ENCODE measurements at places on chromosomes 12 and 14.

DNA sequence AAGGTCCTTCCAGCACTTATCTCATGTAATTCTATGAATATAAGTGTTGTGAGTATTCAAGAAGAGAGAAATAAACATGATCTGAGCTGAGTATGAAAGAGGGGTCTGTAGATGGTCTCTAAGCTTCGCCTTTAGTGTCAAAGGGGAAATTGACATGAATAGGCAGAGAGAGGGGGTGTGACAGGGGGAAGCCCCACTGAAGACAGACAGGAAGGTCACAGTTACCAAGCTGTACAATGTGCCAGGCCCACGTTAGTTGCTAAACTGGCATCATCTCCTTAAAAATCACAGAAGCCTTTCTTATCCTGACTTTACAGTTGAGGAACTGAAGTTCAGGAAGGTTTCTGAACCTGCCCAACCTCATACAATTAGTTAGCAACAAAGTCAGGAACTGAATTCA lies 7.6 kb downstream of the ARHGEF40 start:
- no peak for DNase-seq

- DNase-seq, result no peak
Measured at GRCh38 chr12:75048767-75049166, 160.9 kb downstream of the KCNC2 start.

DNA sequence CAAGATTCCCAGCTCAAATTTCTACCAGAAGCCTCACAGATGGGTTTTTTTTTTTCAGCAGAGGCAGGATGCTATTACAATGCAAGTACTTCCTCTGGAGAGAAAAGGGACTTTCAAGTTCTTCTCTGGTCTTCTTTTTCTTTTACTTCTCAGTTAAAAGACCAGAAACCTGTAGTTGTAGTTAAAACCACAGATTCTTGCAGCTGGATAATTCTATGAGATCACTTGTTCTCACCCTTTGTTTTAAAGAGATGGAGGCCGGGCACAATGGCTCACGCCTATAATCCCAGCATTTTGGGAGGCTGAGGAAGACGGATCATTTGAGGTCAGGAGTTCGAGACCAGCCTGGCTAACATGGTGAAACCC lies 47.6 kb upstream of the OVCH1 start:
- DNase-seq, result no peak

- no peak for DNase-seq
Measured at GRCh38 chr12:57431654-57432188, 878 bp upstream of the R3HDM2 start.

- DNase-seq, result no peak
Measured at GRCh38 chr12:114003286-114003685, 37.2 kb upstream of the RBM19 start.

GRCh38 chr12:49364989-49365388 lies 2.3 kb upstream of the SPATS2 start:
- peak; percentile 26 for DNase-seq

- DNase-seq, result no peak
Measured at GRCh38 chr14:92792885-92793284, 1.2 kb upstream of the GOLGA5 start.

DNA sequence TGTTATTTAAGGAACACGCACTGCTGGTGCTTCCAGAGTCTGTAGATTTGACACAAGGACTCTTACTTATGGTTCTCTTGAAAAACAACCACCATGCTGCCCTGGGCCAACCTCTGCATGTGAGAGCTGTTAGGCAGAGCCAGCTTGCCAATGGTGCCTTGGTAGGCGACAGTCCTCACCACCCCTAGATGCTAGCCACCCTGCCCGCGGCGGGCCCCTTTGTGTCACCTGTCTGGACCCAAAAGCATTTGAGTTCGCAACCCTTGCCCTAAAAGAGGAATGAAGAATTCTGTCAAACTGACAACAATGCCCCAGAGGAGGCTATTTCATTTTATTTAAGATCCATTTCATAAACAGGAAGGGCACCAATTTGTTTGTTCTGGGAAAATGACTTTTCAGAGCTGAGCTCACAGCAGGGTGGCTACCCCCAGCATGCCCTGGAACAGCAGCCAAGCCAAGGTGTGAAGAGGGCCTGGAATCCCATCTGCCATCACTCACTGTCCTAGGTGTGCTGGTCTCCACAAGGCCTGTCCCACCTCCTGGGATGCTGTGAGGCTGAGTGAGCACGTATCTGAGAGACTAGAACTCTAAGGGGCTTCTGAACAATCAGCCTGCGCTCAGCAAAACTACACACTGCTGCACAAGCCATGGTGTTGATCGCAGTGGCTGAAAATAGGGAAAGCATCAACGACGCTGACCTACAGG lies 63.8 kb upstream of the FZD10 start:
- no peak for DNase-seq

- DNase-seq, result no peak
Measured at GRCh38 chr14:104595911-104596450, 8.6 kb downstream of the TMEM179 start.

GRCh38 chr14:59566725-59567124 lies 9.9 kb downstream of the CCDC175 start:
- DNase-seq, result no peak

DNA sequence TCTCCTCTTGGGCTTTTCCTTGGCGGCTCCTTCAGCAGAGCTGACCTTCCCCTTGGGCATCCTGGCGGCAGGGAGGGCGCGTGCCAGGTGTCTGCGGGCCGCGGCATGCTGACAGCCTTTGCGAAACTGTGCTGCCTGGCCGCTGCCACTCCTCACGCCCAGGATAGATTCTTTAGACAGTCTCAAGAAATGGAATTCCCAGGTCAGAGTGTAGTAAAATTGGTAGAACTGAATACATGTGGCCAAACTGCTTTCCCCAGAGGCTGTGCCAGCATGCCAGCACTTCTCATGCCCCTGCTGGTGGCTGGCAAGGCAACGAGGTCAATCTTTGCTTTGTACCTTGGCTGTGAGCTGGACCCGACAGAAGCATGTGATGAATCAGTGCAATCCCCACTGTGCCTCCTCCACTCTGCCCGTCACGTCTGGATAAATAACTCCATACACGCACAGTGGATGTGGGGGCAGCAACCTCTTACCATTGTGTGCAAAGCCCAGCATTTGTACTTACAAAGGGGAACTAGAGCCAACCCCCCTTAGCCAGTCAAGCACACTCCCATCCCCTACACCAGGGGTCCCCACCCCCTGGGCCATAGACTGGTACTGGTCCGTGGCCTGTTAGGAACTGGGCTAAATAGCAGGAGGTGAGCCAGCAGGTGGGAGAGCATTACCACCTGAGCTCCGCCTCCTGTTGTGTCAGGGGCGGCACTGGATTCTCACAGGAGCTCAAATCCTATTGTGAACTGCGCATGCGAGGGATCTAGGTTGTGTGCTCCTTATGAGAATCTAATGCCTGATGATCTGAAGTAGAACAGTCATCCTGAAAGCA lies 90.9 kb downstream of the ACTN1 start:
- no peak for DNase-seq

- DNase-seq, result no peak
Measured at GRCh38 chr14:94014382-94014781, 11.8 kb upstream of the OTUB2 start.

GRCh38 chr12:129110575-129110974 lies 257.3 kb downstream of the GLT1D1 start:
- DNase-seq, result no peak

DNA sequence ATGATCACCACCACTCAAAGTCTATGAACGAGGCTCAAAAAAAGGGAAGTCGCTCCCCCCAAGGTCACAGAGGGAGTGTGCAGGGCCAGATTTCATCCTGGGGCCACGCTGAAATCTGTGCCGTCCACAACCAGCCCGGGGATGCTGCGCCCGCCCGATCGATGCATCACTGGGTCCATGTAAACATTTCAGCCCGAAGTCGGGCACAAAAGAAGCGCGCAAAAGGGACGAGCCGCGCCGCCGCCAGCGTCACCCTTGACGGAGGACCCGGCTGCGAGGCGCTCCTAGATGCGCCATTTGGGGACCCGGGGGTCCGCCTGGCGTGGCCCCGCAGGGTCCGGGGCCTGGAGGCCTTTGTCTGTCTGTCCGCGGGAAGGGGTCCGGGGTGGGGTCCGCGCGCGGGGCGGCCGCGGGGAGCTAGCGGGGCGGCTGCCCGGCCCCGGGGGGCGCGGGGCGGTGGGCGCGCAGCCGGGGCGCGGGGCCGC lies 503 bp downstream of the FBXO21 start:
- peak; percentile 14 for DNase-seq

DNA sequence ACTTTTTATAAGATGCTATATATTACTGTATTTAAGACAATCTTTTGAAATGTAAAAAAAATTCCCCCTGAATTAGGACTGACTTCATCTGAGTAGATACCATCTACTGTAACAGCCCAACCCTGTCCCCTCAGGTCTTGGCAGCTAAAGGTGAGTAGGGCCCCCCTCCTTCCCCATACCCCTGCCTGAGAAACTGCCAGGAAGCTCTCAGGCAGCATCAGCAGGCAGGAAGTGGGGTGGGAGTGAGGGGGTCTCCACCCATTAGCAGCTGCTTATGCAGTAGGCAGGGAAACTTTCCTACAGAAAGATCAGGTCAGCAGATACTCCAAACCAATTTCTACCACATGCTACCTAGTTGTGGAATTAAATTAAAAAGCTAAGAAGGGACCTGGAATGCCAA lies 62.5 kb downstream of the PAX9 start:
- no peak for DNase-seq

- DNase-seq, result no peak
Measured at GRCh38 chr12:90355711-90356355, 599.1 kb downstream of the CCER1 start.

DNA sequence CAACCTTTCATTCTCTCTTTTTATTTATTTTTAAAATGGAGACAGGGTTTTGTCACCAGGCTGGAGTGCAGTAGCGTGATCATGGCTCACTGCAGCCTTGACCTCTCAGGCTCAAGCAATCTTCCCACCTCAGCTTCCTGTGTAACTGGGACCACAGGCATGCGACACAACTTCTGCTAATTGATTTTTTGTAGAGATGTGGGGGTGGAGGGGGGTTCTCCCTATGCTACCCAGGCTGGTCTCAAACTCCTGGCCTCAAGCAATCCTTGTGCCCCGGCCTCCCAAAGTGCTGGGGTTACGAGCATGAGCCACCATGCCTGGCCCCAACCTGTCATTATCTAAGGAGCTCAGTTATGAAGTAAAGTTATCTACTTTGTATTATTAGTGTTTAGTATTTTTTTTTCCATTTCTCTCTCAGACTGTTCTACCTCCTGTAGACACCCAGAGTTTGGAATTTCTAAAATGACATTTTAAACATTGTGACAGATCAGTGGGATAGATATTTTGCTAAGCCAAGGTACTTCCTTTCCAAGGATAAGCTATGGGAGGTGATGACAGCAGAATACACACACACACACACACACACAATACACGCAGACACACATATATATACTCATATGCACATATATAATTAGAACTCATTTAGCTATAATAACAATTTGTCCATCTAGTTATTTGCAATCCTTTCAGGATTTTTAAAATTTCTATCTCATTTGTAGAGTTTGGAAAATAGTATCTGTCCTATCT lies 2.1 kb upstream of the USP44 start:
- DNase-seq, result no peak

DNA sequence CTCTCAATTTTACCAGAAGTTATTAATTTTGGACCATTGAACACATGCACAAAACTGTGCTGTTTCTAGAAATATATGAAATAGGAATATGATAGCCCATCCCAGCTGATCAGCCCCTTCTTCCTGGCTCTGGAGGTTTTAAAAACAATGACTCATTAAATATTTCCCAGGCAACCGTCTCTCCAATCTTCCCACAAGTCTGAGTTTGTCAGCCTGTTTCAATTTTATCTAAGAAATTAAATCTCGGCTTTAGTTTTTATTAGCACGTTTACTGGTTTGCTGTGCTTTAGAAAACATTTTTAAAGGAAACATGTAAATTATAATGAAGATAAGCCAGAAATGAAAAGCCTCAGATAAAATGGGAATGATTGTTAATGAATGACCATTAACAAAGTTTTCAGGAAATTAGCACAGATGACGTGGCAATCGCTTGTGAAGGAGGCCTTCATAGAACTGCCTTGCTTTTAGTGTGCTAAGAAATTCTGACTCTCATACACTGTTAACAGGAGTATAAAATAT lies 89.3 kb upstream of the RAP1B start:
- DNase-seq, result peak; percentile 58

DNA sequence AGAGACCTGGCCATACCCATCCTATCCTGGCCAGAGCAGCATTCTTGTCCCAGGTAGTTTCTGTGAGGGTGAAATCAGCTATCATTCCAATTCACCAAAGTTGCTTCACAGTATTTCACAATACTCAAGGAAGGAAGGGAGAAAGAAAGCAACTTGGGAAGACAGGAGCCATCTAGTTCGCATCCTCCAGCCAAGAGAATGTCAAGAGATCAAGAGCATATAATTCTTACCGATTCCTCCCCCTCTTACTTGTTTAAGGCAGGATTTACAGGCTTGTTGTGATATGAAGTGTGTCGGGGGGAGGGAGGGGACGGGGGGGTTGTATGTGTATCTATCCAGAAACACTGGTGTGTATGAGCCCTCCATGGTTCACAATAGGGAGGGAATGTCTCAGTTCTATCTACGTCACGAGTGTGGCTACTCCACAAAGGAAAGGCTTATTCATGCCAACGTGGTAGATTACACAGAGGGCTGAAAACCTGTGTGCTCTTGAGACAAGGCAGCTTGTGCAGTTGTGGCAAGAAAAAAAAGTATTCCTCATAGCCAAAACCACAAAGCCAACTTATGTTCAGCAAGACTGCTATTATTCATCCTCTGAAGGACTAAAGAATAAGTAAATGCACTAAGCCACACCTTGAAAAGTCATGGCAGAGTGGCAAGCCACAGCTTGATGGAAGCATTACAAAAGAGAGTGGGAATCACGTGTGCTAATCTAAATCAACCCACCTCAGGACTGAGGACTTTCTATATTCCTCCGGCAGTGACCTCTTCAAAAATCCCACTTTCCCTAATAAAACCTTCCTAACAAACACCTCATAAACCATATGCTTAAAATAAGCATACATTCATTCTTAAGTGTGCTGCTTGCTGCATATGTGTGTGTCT lies 35.0 kb downstream of the CORO1C start:
- peak; percentile 93 for DNase-seq

- DNase-seq, result no peak
Measured at GRCh38 chr12:107780298-107780697, 5.8 kb downstream of the ASCL4 start.

GRCh38 chr14:83085136-83085535 lies 1551.5 kb upstream of the SEL1L start:
- DNase-seq, result no peak

- no peak for DNase-seq
Measured at GRCh38 chr12:104577581-104577981, 120.8 kb downstream of the CHST11 start.

- DNase-seq, result peak; percentile 45
Measured at GRCh38 chr12:49187184-49187583, 1.7 kb downstream of the TUBA1A start.

Measured in A172 (cell line).